ENCODE measurements at places on chromosomes 5 and 9.

- no peak for DNase-seq
Observed at GRCh38 chr5:157902449-157903116, 43.6 kb upstream of the CLINT1 start.

GRCh38 chr9:21395778-21396717 lies 10.8 kb upstream of the IFNA2 start:
- peak; percentile 17 for DNase-seq

DNA sequence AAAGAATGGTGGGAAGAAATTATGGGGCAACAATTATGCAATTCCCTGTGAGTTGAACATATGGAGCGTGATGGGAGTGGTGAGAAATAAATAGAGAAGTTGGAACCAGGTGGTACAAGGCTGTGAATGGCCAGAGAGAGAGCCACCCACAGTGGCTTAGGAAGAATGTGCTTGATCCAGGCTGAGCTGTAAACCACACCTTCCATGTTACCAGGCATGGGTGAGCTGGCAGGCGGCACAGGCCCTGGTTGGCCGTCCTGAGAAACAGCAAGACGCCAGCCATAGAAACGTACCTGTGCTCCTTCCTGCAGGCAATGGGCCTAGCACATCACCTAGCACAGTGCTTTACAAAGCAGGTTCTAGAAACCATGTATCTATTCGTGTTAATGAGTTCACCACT lies 74.3 kb downstream of the EPB41L4B start:
- no peak for DNase-seq

DNA sequence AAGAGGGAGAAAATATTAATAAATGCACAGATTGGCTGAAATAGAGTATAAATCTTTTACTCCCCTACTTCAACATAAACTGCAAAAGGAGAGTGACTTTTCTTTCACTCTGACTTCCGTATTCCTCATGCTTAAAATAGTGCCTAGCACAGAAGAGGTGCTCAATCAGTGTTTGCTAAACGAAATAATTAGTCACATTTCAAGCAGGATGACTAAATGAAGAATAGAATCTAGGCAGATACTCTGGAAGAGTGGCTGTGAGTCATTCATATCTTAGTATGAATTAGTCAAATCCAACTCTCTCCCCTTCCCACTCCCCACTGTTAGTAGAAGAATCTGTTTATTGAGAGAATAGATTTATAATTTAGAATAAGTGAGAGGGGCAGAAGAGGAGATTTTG lies 4.8 kb downstream of the CD274 start:
- no peak for DNase-seq

DNA sequence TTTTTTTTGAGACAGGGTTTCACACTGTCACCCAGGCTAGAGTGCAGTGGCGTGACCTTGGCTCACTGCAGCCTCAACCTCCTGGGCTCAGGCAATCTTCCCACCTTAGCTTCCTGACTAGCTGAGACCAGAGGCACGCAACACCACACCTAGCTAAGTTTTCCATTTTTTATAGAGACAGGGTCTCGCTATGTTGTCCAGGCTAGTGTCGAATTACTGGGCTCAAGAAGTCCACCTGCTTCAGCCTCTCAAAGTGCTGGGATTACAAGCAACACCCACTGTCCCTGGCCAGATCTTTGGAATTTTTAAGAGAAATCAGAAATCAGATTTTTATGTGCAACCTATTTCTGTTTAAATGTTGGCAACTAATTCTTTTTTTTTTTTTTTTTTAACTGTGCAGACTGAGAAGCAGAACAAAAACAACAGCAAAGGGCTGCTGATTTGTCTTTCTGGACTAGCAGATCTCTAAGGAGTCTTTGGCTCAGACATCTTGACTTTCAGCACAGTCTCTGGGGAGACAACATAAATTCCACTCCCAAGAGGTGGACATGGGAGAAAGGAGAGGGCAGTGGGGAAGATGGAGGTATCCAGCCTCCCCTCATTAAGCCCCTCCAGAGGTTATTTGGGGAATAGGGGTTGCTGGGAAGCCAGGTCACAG lies 54.4 kb upstream of the FABP6 start:
- no peak for DNase-seq

GRCh38 chr9:111148052-111149017 lies 110.1 kb upstream of the LPAR1 start:
- DNase-seq, result no peak

DNA sequence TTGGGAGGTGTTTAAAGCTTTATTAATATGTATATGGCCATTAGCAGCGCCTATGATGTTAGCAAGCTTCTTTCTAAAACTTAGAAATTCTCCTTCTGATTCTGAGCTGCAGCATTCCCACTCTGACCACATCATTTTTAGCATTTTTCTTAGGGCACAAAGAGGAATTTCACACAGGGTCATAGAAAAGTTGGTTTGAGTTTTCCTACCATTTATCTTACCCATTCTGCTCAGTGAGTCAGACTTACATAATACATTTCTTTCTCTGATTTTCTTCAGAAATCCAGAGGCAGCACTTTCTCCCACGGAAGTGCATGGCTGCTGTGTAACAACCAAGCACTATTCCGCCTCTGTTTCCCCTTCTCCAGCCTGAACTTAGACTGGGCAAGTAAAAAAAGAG lies 246.6 kb downstream of the ARL15 start:
- no peak for DNase-seq

- no peak for DNase-seq
Observed at GRCh38 chr9:5917273-5917672, 26.6 kb downstream of the MLANA start.

DNA sequence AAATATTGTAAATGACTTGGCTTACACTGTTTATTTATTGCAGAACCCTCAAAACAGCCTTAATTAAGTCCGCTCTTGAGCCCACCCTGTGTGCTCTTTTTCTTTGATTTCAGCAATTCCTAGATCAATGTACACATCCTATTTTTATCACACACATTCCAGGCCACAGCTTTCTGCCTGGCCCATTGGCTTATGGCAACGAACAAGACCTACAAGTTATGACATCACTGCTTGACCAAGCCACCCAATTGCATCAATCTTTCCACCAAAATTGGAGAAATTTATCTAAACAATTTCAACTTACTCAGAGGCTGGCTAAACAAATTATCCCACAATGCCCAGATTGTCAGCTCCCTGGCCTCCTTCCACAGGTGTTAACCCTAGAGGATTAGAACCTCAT lies 158.4 kb downstream of the CPLANE1 start:
- DNase-seq, result no peak

DNA sequence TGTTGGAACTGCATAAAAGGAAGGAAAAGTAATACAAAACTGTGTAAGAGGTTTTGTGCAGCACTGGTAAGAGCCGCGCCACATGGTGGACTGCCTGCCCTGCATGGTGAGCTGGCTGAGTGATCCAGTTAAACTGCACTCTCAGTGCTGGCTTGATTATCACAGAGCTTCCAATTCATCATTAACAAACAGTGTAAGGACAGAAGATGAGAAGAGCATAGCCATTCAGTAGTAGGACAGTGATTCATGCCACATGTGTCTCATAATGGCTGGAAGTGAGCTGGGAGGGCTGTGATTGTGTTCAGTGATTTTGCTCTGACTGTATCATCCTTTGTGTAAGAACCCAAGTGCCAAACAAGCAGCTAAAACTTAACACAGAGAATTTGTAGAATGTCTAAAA lies 14.1 kb downstream of the ASPN start:
- no peak for DNase-seq

DNA sequence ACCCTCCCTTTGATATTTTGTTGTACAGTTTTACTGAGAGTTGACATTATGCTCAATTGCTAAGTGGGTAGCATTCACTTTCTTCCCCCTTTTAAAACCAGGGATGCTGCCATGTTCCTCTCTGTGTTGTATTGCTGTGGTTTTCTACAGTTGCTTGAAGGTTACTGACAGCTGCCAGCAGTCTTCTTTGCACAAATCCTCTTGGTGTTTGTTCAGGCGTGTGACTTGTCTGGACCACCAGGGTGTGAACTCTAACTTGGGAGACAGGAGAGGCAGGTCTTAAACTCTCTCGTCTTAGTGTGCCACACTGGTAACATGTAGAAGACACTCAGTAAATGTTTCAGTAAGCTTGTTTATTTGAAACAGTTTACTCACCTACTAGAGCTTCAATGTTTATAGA lies 25.1 kb downstream of the SLC44A1 start:
- DNase-seq, result no peak

DNA sequence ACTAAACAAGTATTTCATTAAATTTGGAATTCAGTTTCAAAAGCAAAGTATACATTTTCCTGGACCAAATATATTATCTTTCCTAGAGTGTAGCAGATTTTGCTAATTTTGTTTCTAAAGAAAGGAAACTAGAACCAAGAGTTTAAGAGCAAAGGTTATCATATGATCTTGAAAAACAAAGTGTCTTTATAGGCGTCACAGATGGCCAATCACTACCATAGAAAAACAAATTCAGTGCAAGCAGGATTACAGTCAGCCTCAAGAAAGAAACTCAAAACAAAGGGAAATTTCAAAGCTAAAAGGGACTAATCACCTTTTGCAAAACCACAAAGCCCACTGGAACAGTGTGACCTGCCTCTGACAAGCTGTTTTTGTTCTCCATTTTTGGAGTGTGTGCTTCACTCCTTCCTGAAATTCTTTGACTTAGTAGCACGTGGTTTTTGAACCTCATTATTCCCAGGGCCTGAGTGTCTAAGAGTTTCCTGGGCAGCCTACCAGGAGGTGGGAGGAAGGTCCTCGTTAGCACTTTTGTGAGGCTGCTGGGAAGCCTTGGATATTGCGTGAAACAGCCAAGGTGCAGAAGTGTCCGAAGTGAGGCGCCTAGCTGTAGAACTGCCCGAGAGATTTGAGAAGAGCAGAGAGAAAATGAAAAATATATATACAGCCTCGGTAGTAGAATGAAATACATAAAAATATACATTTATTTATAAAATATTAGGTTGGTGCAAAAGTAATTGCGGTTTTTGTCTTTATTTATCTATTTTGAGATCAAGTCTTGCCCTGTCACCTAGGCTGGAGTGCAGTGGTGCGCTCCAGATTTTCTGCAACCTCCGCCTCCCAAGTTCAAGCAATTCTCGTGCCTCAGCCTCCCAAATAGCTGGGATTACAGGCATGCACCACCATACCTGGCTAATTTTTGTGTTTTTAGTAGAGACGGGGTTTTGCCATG lies 246.1 kb downstream of the MARCHF11 start:
- no peak for DNase-seq

GRCh38 chr5:142782976-142783530 lies 12.9 kb downstream of the ARHGAP26 start:
- DNase-seq, result no peak

GRCh38 chr9:22141908-22142307 lies 132.8 kb upstream of the CDKN2B start:
- no peak for DNase-seq

DNA sequence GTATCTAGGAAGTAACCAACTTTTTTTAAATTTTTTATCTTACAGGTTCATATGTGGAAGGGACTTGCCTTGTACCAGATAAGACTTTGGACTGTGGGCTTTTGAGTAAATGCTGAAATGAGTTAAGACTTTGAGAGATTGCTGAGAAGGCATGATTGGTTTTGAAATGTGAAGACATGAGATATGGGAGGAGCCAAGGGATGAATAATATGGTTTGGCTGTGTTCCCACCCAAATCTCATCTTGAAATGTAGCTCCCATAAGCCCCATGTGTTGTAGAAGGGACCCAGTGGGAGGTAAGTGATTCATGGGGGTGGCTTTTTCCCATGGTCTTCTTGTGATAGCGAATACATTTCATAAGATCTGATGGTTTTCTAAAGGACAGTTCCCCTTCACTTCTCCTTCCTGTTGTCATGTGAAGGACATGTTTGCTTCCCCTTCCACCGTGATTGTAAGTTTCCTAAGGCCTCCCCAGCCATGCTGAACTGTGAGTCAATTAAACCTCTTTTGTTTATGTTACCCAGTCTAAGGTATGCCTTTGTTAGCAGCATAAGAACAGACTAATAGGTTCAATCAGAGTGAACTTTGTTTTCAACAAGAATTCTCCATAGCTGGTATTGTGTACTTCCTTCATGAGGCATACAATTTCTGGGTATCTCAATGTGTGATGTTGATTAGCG lies 535.6 kb upstream of the MEF2C start:
- DNase-seq, result no peak

- DNase-seq, result no peak
Observed at GRCh38 chr9:114497727-114498382, 7.4 kb downstream of the WHRN start.

GRCh38 chr5:33976307-33976706 lies 8.2 kb downstream of the SLC45A2 start:
- no peak for DNase-seq

DNA sequence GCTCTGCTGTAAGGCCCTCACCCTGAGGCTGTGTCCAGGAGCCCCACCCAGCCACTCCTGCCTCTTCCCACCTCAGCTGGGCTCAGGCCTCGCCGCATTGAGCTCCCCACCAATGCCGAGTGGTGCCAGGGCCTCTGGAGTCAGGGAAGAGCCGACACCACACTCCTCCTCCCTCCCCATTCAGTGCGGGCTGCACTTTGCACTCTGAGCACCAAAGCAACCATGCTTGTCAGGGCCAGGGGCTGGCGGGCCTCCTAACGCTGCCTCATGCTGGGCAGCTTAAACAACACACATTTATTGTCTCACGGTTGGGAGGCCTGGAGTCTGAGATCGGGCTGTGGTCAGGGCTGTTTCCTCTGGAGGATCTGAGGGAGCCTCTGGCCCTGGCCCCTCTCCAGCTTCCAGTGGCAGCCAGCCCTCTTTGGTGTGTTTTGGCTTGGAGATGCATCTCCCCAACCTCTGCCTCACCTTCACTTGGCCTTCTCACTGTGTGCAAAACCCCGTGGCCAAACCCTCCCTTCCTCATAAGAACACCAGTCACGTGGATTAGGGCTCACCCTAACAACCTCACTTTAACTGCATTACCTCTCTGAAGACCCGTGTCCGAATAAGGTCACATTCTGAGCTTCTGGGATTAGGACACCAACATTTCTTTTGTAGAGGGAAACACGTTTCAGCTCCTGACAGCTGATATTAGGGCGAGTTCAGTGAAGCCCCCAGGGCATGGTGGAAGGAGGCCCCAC lies 157.8 kb downstream of the MED10 start:
- no peak for DNase-seq

DNA sequence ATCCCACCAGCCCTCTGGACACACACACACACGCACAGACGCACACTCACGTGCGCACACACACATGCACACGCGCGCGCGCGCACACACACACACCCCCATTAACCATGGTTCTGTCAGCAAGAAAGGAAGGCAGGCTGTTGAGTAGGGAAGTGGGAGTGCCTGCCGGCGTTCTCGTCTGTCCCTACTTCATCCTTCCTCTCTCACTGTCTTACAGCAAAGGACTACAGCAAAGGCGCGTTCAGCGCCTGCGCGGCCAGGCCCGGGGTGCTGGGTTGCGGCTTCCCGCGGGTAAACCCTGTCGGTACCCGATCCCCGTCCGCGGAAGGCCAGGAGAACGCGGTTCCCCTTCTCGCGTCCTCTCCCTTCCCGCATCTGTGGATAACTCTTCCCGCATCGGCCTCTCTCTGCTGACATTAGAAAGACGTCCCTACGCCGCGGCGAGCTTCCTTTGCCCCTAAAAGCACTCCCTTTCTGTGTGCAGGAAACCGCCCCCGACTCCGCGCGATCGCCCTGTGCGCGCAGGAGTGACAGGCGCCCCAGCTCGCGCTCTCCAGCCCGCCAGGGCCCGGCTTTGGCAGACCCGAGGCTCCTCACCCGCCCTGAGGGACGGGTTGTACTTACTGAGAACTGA lies 219.2 kb downstream of the AGTPBP1 start:
- no peak for DNase-seq

GRCh38 chr9:94031946-94032345 lies 52.3 kb upstream of the PTPDC1 start:
- DNase-seq, result no peak

GRCh38 chr9:133609311-133610098 lies at the start of gene FAM163B:
FAM163B (minus strand) TSS chr9:133609389; CDS start chr9:133580223, 29,166 bp downstream.
- no peak for DNase-seq

GRCh38 chr5:150178262-150178661 lies 11.6 kb upstream of the SLC6A7 start:
- DNase-seq, result no peak

- no peak for DNase-seq
Observed at GRCh38 chr5:100832252-100833230, 70.5 kb downstream of the ST8SIA4 start.

Data from stimulated activated CD4-positive, alpha-beta T cell treated with anti-CD3 and anti-CD28 coated beads, Interleukin-12 subunit alpha, Interleukin-12 subunit beta, amount 100 ng/mL, for 24 hours (primary cell).